ENCODE measurements at places on chromosomes 3 and 15. TPM values are rescaled to one million over a fixed set of nuclear protein-coding genes. Genes with fewer than 3 reads are reported as not detected.
A peak's percentile ranks its signal among the peaks of the same experiment; 100 is the strongest.

DNA sequence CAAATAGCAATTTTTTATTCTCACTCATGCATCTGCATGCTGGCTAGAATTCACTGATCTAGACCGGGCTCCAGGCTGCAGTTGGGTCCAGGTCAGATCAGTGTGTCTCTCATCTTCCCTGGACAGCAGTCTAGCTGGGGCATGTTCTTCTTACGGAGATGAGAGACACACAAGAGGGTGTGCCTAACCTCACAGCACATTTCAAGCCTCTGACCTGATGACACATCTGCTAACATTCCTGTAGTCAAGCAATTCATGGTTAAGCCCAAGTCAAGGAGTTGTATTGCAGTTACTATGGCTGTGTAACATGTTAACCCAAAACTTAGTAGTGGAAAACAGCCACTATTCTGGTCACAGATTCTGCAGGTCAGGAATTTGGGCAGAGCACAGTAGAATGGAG is 13.1 kb downstream of the BSN start:
- no peak for DNase-seq

DNA sequence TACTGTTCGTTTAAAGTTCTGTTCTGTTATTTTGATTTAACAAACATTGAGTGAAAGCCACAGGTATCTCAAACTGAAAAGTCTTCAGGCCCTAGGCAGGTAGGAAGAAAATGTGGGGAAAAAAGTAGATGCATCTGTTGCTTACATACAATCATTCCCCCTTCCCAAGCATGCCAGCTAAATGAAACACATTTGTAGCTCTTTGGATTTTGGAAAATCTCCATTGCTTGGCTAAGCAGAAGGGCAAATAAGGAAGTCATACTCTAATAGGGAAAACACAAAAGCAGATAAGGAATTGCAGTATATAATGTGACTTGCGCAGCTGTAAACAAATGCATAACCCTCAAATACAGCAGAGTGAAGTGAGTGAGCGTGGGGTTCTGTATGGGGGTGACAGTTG is 375.9 kb downstream of the FGF12 start:
- DNase-seq = no peak

GRCh38 chr15:62903437-62903836 is 139.1 kb upstream of the TPM1 start:
- no peak for DNase-seq

Gene RAD54L2
- 5.8 TPM for total RNA-seq

GRCh38 chr3:11672363-11672762 is 28.6 kb upstream of the VGLL4 start:
- DNase-seq = no peak

GRCh38 chr3:190865828-190866227 is 3.3 kb upstream of the GMNC start:
- DNase-seq = peak; percentile 27

DNA sequence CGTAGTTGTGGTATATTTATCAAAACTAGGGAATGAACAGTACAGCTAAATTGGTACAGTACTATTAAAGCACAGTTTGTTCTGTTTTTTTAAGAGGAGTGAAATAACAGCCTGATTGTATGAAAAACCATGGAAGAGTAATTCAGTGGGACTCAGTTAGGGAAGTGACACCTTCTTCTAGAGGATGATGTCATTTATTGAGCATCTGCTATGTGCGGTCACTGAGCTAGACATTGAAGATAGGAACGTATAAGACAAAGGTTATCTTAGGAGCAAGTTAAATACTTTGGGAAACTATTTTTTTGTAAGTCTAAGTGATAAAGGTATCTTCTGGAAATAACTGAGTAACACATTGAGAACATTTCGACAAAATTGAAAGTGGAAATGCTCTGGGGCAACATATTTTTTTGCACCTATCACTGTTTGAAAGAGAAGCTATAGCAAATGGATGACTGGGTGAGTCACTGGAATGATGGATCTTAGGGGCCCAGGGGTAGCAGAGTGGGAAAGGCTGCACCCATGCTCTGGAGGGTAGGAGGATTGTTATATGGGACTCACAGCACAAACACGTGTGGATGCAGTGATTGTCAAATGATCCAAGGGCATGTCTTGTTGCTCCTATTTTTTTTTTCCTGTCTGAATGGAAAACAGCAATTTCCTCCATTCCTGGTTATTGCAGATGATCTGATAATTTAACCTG is 43.0 kb downstream of the OXNAD1 start:
- DNase-seq = no peak

- DNase-seq = no peak
Measured at GRCh38 chr3:24197809-24198208, 252.7 kb downstream of the NR1D2 start.

DNA sequence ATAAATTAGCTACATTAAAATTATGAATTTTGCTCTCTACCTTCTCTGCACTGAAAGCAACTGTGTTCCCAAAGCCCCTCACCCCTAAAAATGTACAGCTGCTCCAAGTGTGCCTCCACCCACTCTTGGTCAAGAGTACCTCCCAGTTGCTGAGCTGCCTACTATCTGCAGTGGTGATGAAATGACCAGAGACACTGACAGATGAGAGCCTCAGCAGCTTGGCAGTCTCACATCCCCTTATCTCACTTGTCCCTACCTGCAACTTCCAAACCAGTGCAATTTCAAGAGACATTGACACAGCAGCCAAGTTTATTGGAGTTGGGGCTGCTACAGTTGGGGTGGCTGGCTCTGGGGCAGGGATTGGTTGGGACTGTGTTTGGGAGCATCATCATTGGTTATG is 52.2 kb upstream of the COL6A5 start:
- no peak for DNase-seq

GRCh38 chr3:32373276-32373675 is 18.4 kb upstream of the CMTM7 start:
- no peak for DNase-seq

Gene PDE8A
- total RNA-seq = 25.7 TPM

DNA sequence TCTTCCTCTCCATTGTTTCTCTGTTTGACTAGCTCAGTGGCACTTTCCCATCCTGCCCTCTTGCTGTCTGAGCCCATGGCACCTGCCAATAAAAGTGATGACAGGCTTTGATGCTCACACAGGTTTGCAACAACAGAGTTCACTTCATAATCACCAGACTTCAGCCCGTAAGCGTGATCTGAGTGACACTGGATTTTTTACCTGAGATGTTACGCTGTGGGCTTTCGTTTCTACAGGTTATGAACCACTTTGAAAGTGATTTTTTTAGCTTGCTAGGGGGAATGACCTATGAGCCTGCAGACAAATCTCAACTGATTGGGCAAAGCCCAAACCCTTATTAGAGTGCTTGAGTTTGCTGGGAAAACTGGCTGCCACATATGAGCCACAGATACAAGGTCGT is 173.9 kb upstream of the ICE2 start:
- DNase-seq = no peak

DNA sequence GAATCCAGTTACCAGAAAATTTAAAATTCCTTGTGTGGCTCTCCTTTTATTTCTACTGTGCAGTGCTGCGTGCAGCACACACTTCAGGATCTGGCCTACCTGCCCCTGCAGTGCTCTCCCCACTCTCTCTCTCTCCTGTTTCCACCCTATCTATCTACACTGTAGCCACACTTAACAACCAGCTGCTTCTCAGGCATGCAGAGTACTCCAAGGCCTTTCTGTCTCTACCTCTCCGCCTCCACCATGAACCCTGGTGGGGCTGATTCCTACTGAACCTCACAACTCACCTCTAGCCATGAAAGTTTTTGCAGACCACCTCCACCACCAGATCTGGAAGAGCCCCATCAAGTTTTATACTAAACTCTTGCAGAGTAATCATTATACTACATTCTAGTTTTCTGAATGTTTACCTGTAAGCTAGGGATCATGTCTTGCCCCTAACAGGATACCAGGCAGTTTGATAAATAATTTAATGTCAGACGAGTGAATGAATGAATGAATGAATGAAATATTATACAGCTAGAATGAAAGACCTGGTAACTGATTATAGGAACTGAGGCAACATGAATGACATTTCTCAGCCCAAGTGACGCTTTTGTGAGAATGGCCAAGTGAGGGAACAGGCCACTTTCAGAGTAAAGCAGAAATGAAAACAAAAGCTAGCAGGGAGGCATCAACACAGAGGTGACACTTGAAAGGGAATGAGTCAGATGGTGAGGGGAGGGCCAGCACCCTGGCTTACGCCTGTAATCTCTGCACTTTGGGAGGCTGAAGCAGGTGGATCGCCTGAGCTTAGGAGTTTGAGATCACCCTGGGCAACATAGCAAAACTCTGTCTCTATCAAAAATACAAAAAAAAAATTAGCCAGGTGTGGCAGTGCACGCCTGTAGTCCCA is 363.5 kb downstream of the FOXP1 start:
- no peak for DNase-seq

DNA sequence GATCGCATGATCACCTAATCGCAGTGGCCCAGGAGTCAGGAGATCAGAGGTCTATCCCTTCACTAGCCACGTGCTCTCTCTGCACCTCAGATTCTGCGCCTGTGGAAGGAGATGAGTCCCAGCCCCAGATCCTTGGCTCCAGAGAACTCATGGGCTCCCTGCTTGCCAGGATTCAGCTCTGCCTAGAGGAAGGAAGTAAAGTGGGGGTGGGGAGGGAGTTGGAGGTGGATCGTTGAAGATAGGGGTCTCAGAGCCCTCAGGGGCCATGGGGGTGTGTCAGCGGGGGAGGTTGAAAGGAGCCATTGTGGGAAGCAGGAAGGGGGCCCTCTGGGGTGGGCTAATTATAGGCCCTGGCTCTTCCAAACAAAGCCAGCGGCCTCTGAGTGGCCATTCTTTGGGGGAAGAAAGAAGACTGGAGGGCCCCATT is 11.3 kb upstream of the STRA6 start:
- no peak for DNase-seq

Measured in M059J (cell line).